ENCODE measurements at places on chromosomes 5 and 9. TPM values are rescaled to one million over a fixed set of nuclear protein-coding genes. Genes with fewer than 3 reads are reported as not detected.

Gene PCDHA1
- total RNA-seq: not detected

GRCh38 chr5:177546258-177546741 is 8.1 kb downstream of the FAM193B start:
- H3K4me3 ChIP-seq: no peak overlapping the region
- DNase-seq: peak; percentile 99
- peak overlapping the region; percentile 83 for H3K27ac ChIP-seq
- H3K27me3 ChIP-seq: no peaks in the 10 kb centered on the region
- peaks cover 4% of the 10 kb centered on the region for H3K36me3 ChIP-seq
- peaks cover 24% of the 10 kb centered on the region for H3K4me1 ChIP-seq

DNA sequence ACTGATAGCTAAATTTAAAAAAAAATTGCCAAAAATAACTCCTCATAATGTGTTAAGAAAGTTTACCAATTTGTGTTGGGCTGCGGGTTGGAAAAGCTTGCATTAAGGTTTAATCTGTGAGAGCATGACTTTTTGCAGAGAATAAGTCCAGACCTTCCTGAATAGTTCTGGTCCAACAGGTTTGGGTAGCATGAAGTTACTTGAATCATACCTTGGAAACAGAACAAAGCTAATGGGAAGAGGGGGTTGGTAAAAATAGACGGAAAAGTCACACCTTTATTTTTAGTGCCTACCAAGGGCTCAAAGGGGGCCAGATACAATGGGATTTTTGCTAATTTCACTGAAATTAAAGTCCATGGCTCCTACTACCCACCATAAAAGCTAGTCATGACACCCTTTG is 17.1 kb upstream of the MATR3 start:
- DNase-seq: peak; percentile 73
- peaks cover 64% of the 10 kb centered on the region for H3K4me1 ChIP-seq
- peaks cover 46% of the 10 kb centered on the region for H3K36me3 ChIP-seq
- H3K4me3 ChIP-seq: peak overlapping the region; percentile 100

Gene KIF12
- 6.3 TPM for total RNA-seq

- H3K27me3 ChIP-seq: no peaks in the 10 kb centered on the region
- H3K4me3 ChIP-seq: no peak overlapping the region
- H3K36me3 ChIP-seq: no peaks in the 10 kb centered on the region
- H3K27ac ChIP-seq: peak overlapping the region; percentile 66
Measured at GRCh38 chr5:96220610-96221390, 212.2 kb downstream of the PCSK1 start.

Gene CXCL14
- total RNA-seq: not detected

- no peaks in the 10 kb centered on the region for H3K36me3 ChIP-seq
- H3K27ac ChIP-seq: no peak overlapping the region
- H3K4me1 ChIP-seq: no peaks in the 10 kb centered on the region
- no peak overlapping the region for H3K4me3 ChIP-seq
Measured at GRCh38 chr5:112083623-112084022, 326.6 kb upstream of the NREP start.

DNA sequence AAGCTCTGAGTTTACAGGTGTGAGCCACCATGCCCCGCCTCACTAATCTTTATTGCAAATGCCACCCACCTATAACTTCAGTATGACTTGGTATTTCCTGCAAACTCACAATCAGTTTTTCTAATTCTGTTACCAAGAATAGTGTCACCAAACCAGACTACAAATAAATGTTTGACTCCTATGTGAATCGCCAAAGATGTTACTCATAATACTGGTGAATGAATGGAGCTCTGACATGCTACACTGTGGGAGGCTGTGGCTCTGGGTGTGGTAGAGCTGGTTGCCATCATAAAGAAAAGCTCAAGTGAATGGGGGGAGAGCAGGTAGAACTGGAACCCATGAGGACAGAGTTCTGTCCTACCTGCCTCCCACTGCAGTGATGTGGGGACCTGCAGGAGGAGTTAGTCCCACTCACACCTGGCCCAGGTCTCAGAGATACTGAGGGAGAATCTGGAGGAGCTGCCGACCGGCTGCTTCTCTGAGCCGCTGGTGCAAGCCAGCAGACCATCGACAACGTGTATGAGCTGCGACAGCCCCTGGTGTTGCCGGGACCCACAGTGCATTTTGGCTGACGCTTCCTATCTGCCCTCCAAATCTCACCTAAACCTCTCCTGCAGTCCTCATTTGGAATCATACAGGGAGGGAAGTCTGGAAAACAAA is 95.7 kb downstream of the ENTREP1 start:
- no peaks in the 10 kb centered on the region for H3K36me3 ChIP-seq
- H3K4me3 ChIP-seq: no peak overlapping the region
- 0 out of 2 replicates have a peak, but pooled peaks cover 3% of the 10 kb centered on the region for H3K27me3 ChIP-seq
- no peak overlapping the region for H3K27ac ChIP-seq
- H3K4me1 ChIP-seq: no peaks in the 10 kb centered on the region

GRCh38 chr5:138849439-138849838 is 25.7 kb downstream of the LRRTM2 start:
- no peaks in the 10 kb centered on the region for H3K27me3 ChIP-seq
- DNase-seq: no peak
- no peaks in the 10 kb centered on the region for H3K4me1 ChIP-seq
- no peak overlapping the region for H3K27ac ChIP-seq
- H3K36me3 ChIP-seq: no peaks in the 10 kb centered on the region
- no peak overlapping the region for H3K4me3 ChIP-seq
